ENCODE measurements at places on chromosomes 3 and 15.

DNA sequence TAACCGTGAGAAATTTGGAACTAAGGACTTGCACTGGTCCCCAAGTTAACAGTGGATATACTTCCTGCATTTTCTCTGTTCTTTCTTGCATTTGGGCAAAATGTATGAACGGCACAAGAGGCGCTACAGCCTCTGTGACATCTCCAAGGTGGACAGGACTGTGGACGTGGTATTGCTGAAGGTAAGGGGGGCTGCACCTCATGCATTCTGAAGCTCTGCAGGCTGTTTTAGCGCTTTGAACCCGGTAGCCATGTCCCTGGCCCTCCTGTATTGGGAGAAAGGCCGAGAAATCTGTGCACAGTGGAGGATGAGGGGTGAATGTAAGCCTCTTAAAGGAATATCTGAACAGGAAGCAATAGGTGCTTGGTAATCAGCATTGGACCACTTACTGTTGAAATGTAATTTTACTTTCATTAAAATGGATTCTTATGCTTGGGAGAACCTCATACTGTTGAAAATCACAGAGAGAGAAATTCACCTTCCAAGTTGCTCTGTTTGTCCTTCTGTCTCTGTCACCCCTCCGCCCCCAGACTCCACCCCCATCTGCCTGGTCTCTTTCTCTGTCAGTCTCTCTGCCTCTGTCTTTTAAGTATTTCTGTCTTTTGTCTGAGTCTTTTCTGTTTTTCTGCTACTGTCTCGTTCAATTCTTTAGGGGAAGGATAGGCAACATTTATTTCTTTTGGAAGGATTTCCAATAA is 174.6 kb downstream of the KLHL25 start:
- peak; percentile 23 for DNase-seq

GRCh38 chr3:36147934-36148558 is 232.3 kb upstream of the STAC start:
- no peak for DNase-seq

DNA sequence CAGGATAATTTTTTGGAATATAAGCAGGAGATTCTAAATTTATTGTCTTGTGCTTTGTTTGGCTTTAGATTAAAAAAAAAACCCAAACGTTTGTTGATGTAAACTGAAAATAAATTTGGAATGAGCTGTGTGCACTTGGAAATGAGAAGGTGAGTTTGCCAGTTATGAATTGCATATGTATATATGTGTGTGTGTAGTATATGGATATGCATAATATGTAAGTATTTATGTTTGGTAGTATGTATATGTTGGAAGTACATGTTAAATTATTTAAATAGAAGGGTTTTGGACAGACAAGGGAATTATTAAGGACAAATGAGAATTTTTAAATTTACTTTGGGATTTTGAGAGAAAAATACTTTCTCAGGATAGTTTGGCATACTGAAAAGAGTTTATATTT is 265.8 kb upstream of the CNTN3 start:
- DNase-seq, result no peak

- peak; percentile 99 for DNase-seq
Observed at GRCh38 chr3:14410503-14411165, 8.2 kb downstream of the SLC6A6 start.

DNA sequence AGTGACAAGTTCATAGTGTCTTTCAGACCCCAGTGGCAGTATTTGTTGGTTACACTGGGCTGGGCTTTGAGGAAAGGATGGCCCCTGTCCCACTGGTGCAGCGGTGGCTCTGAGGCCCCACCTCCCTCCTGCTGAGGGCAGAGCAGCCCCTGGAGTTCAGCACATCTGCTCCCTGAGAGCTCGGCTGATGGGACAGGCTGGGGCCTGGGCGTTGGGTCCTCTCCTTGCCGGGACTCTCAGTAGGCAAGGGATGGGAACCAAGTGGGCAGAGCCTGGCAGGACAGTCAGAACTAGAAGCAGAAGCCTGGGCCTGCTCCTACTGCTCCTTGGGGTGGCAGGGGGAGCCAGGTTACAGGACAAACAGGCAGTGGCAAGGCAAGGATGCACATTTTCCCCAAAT is 114.5 kb downstream of the NUP210 start:
- no peak for DNase-seq

DNA sequence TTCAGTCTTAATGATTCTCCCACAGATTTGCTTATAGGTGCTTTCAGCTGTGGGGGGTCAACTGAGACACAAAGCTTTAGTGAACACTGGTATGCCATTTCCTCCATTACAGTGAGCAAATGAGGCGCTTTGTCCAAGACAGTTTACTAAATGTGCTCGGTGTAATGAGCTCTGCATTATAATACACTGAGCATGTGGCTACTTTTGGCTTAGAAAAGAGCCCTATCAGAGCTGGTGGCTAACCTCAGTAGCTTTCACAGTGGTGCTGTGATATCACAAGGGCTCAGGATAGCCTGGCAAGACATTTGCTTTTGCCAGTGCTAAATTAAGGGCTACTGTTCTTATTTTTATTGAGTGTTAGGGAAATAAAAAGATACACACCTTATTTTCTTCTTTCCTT is 749.7 kb upstream of the ARPP21 start:
- DNase-seq, result no peak

DNA sequence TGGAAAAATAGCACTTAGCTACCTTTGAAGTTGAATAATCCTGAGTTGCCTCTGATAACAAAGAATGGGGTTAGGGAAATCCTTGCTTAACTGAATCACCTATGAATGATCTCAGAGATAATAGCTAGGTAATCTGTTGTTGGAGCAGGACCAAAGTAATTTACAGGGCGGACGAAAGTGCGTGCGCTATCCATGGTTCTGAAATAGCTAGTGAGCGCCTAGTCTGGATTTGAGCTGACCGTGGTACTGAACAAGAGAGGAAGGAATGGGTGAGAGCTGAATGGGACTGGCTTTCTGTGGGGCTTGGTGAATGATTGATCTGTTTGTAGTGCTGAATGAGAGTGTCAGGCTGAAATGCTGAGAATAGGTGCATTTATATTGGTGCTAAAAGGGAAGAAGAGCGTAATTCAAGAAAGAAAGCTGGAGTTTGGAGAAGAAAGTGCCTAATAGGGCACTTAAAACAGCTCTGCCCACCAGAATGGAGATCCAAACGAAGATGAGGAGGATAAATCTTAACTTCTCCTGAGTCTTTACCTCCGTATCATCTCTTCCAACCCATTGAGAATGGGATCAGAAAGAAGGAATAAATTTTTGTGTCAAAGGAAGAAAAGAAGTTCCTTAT is 10.1 kb downstream of the SCN10A start:
- DNase-seq, result peak; percentile 80

DNA sequence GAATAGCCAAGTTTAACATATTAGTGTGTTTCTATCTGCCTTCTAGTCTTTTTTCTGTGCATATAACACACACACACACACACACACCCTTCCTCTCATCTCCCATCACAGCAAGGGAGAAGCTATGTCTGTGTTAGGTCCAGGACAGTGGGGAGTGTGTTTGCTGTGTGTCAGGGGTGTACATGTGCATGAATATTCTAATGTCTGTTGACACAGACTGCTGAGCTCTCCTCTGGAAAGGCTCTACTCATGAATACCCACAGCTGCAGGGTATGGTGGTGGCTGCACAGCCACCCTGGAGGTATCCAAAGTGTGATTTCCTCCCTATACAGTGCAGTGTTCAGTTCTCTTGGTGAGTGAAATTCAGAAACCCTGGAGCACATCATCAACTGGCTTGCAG is 42.9 kb downstream of the ARNT2 start:
- DNase-seq, result no peak

- peak; percentile 63 for DNase-seq
Observed at GRCh38 chr15:82108489-82109078, 62.8 kb upstream of the MEX3B start.

DNA sequence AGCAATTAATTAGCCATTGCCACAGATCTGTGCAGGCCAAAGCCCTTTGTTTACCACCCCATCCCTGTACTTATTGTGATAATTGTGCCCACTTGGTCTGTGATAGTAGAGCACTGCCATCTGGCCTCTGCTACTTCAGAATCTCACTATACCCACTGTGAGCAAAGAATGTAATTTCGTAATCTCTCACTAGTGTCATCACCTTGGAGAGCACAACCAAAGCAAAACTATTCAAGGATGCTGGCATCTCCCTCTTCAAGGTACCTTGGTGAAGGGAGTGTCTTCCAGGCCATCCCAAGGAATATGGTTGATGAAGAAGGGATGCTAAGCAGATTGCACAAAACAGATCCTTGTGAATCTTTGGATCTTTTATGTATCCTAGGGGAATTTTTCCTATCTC is 34.7 kb upstream of the NOX5 start:
- no peak for DNase-seq

DNA sequence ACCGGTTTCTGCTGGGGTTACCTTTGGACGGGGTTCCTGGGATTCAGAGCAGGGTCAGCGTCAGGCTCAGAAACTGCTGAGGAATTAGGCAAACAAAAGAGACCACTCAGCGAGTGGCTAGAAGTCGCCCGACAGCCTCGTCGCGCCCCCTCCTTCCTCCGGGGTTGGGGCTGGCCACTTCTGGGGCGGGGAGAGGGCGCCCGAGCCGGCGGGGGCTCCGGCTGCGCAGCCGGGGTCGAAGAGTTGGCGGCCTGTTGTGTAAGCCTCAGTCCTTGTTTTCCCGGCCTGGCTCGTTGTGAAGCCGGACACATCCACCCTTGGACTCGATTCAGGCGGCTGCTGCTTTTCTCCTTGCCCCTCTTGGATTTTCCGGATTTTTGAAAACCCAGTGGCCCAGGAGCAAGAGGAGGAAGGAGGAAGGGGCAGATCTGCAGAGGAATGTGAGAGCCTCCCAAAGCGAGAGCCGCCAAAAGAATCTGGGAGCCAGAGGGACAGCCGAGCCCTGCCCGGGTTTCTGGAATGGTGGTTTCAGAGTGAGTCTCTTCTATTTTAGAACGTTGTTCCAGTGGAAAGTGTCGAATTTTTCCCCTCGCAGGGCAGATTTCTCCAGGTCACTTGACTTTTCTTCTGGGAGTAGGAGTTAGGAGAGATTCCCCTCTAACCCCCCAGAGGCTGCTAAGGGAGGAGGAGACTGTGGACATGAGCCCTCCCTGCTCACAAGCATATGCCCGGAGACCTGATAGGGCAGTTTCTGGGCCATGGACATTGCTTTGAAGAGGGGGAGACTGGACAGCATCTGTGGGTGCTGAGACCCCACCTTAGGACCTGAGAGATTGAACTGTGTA is 666 bp downstream of the SNX33 start:
- peak; percentile 65 for DNase-seq

- peak; percentile 54 for DNase-seq
Observed at GRCh38 chr3:151816091-151816604, 2.2 kb downstream of the AADAC start.

DNA sequence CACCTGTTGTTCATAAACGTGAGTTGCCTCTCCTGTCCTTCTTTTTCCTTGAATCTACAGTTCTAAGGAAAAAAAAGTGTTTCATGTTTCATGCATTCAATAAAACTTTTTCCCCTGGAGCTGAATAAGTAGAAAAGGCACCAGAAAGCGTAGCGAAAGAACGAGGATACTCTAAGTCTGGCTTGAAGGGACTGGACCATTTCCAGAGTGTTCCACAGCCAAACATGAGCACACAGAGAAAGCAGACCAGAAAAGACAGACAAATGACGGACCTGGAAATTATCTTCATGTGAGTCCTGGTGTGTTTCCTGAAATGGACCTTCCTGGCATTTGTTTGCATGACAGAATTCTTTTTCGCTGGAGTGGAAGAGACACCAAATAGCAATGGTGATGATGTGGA is 204.7 kb downstream of the SV2B start:
- DNase-seq, result no peak

DNA sequence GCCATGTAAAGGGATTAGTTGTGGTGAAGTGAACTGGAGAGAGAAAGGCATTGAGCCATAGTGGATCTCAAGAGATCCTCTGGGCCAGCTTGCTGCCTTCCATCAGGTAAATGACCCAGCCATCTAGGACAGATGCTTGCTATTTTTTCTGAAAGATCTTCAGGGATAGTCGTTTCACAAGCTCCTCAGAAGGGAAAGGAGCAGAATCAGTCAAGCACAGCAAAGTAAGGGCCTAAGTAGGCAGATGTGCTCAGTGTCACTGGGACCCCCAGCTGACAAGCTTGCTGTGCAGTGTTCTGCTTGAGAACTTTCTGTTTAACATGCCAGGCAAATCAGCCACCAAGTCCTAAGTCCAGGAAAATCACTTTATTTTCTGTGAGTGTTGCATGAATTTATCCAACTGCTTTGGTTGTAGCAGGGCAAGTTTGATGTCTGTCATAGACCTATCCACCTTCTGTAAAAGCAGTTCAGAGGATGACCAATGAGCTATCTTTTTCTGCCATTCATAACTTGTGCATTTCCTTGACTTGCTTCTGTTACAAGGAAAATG is 319.8 kb downstream of the IL5RA start:
- no peak for DNase-seq

- DNase-seq, result peak; percentile 18
Observed at GRCh38 chr3:173789530-173790162, 392.1 kb downstream of the NLGN1 start.

GRCh38 chr15:73747847-73748590 is 5.1 kb downstream of the INSYN1 start:
- no peak for DNase-seq

DNA sequence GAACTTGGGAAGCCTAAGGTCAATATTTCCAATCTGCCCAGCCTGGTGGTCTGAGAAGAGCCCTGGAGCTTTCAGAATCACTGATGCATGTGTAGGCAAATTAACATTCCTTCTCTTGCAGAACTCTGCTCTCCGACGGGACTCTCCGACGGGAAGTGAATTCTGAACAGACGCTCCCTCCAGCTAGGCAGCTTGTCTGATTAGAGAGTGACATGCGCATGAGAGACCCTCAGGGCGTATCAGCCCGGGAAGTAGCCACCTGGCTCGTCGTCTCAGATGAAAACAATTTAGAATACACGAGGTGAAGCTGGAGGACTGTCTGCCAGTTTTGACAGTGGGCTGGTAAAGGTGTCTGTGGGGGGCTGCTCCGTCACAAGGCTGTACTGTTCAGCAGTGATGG is 103.1 kb downstream of the DGKG start:
- no peak for DNase-seq

DNA sequence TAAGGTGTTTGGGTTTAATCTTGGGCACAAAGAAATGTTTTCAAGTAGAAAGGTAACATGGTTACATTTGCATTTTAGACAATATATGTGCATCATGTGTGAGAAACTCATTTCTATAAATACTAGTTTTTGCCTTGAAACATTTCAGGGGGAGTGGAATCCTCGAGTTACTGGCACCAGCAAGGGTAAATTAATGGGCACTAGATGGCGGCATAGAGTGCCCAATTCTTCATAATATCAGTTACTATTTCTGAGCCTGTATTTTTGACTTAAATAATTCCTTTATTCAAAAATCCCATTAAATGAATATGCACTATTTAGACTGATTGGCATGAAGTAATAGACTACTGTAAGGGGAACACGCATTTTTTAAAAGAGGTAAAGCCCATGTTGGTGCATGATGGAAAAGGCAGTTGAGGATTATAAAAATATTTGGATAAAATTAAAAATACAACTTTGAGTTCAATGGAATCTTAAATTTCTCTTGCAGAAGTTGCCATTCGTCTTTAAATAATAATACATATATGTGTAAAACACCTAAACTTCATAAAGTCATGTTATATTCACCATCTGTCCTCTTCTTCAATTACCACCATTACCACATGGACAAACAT is 106.3 kb downstream of the ZBTB20 start:
- peak; percentile 61 for DNase-seq

- DNase-seq, result no peak
Observed at GRCh38 chr3:27089068-27089467, 280.1 kb downstream of the NEK10 start.
